ENCODE measurements at places on chromosomes 2 and 18.

DNA sequence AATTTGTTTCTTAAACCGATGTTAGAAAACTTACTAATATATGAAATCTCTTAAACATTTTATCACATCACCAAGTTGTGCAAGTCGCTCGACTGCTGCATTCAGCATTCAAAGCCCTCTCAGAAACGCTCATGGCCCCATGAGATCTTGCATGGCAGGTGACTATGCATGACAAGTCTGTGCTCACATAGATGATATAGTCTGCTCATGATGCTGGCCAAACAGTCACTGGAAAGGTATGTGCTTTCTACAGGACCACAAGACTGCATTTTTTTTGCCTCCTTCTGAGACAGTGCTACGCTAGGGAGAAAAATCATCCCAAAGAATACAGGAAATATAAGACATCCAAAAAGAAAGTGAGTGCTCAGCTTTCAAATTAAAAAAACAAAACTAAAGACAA, 98.3 kb upstream of the ZBTB14 start:
- DNase-seq: no peak

GRCh38 chr2:187500585-187501359, 52.7 kb upstream of the CALCRL start:
- DNase-seq: no peak

- no peak for DNase-seq
Measured at GRCh38 chr2:111057045-111057444, 63.7 kb upstream of the BCL2L11 start.

DNA sequence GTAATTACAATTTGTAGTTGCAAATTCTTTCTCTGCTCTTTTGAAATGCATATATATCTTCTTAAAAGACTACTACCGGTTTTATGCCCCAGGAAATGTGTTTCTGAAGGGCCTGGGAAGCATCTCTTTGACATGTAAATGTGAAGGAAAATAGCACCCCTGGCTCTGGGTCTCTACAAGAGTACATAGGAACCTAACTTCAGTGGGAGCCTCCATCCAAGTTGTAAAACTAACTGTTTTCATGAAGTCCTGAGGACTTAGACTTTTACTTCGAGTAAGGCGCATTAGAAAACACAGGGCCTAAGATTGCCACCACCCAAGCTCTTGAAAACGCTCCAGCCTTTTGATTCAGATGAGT, 99.4 kb downstream of the CBLN2 start:
- no peak for DNase-seq

Measured in stimulated activated CD4-positive, alpha-beta T cell treated with anti-CD3 and anti-CD28 coated beads, TNF-alpha, amount 100 ng/mL, for 24 hours (primary cell).